Ureter (tissue), 1 donor: ENCODE measurements at places on chromosomes 2 and 18. TPM values are rescaled to one million over a fixed set of nuclear protein-coding genes. Genes with fewer than 3 reads are reported as not detected.

The ZNF512 gene
- 48.7 TPM for total RNA-seq

GRCh38 chr2:3176071-3176868 is 201.3 kb downstream of the EIPR1 start:
- no peak for DNase-seq

The KIF5C gene
- 14.3 TPM for total RNA-seq

The RGPD3 gene
- 0.10 TPM for total RNA-seq

DNA sequence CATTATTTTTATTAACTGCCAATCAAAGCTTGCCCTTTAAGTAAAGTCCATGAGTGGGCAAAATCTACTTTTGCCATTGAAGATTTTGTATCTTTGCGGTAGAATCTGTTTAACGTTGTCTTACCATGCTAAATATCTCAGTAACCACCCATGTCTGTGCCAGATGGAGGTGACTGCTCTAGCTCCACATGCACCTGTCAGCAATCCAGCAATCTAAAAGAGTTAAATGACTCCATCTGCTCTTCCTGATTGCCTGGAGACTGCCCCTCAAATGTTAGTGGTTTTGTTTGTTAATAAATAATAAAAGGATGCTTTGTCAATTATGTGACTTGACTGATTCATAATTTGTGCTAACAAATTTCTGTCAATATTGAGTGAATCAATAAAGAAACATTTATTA is 141.7 kb downstream of the RBM43 start:
- no peak for DNase-seq

DNA sequence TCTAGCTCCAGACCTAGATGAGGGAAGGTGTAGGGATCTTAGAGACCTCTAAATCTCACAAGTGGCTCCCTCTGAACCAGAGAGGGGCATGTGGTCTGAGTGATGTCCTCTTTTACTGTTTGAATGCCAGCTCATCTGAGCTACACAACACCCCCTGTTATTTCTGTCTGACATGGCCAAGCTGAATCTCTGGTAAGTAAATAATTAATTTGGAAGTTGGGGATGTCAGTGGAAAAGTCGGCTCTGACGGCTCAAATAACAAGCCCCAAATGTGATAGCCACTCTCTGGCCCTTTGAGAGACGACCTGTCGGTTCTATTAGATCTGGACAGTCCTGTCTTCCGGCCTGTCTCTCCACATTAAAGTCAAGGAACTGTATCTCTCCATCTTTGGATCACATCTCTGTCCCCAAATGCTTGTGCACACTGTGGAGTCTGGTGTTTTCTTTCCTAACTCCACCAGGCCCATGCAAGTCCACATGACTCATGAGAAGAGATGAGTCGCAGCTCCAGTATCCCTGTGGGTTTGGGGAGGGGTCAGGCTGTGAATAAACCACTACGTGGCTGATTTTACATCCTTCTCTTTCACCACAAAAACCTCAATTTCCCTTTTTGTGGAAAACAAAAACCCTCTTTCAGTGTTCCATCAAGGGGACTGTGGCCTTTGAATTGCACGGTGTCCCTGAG is 52.5 kb downstream of the SETBP1 start:
- DNase-seq: no peak

DNA sequence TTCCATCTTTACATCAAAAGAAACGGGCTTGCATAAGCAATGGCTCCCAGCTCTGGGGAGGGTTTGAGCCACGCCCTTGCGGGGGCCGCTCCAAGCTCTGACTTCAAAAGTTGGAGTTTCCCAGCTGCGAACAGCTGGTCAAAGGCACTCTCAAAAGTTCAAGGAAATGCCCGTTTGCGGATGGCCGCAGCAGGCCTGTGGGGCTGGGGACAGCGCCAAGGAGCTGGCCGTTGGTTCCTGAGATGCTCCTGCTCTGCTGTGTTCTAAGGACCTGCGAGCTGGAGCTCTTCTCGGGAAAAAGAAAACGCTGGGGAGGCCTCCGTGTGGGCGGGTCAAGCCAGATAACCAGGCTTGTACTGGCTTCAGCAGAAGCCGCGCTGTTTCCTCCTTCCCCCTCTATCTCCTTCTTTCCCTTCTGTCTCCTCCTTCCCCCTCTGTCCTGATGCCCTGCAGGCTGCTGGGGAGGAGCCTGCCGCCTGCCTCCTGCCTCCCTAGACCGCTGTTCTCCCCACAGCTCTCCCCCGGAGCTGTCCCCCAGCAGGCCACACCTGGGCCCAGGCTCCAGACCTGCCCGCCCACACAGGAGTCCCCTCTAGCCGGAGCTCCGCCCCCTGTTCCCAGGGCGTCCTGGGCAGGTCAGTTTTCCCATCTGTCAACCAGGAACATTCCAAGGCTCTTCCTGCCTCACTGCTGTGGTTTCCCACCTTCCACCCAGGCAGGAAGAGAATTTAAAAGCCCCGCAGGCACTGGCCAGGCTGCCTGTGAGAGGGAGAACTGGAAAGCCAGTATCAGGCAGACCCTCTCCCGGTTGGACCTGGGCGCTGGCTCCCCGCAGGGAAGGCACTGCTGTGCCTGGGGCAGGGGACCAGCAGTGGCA is 14.1 kb downstream of the KLF11 start:
- peak; percentile 57 for DNase-seq

DNA sequence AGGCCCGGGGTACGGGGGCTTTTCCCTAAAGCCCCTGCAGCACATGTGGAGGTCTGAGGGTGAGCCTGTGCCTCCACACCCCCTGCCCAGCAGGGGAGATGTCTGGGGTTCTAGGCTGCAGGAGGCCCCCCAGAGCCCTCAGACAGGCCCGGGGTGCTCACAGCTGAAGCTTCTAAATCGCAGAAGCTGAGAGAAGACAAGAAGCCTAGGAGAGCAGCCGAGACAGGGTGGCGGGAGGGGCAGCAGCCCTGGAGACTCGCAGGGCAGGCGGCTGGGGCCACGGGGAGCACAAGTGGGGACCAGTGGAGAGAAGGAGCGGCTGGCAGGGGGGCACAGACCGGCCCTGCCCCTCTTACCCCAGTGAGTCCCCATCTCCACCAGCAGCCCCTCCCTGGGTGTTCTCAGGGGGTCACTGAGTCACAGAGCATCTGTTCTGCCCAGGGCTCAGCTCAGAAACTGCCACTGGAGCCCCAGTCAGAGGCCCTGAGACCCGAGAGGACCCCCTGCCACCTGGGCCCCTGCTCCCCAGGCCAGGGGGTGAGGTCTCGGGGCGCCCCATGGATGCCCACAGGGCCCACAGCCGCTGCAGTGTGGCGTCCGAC is 26.1 kb downstream of the GPC1 start:
- peak; percentile 37 for DNase-seq

- DNase-seq: peak; percentile 81
These were observed 42.0 kb downstream of the MCFD2 start for GRCh38 chr2:46873604-46874068.

The PMS1 gene
- 29.6 TPM for total RNA-seq

The AMER3 gene
- total RNA-seq: not detected
